ENCODE measurements at places on chromosomes 1 and 21.
A peak's percentile ranks its signal among the peaks of the same experiment; 100 is the strongest.

DNA sequence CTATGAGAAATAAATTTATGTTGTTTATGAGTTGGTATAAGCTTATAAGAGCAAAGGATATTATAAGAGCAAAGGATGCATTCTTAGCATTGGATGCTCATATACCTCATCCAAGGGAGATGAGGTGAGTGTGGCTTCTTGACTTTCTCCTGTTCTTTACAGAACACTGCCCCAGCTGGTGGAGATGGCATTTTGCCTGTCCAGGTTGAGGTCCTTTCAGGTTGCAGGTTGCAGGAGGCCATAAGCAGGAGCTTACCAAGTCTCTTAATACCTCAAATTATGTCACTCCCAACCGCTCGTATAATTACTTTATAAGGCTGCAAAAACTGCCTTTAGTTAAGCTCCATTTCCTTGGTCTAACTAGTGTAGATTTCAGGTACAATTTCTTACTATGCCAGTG lies 66.7 kb downstream of the RPE65 start:
- DNase-seq: no peak

DNA sequence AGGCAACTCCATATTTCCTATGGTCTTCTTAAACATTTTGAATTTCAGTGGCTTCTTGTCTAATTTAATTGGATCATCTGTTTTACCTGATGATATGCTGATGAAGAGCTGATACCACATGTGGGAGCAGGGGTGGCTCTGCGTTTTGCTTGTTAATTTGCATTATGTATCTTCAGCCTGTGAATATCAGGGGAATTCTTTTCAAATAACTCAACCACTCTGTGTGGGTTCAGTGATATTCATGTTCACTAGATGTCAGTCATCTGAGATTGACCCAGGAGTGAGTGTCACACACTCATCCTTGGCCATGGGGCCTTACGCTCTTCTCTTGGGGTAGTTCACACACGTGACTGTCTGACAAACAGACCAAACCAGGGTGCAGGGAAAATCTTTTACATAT lies 83.0 kb downstream of the FCRL5 start:
- no peak for DNase-seq

DNA sequence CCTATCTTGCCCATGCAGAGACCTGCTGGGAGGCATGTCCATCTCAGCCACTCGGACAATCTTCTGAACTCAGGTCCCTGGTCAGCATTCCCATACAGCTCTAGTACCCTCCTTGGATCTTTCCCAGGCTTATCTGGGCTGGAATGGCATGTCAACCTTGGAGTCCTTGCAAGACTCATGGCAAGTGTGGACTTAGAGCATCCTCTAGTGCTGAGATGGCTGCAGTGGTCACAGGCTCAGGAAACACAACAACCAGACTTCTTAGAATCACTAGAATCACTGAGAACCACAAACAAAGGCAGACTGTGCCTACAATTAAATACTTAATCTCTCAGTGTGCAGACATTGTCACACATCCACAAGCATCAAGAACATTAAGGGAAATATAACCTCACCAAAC lies 73.1 kb upstream of the TSHB start:
- no peak for DNase-seq

DNA sequence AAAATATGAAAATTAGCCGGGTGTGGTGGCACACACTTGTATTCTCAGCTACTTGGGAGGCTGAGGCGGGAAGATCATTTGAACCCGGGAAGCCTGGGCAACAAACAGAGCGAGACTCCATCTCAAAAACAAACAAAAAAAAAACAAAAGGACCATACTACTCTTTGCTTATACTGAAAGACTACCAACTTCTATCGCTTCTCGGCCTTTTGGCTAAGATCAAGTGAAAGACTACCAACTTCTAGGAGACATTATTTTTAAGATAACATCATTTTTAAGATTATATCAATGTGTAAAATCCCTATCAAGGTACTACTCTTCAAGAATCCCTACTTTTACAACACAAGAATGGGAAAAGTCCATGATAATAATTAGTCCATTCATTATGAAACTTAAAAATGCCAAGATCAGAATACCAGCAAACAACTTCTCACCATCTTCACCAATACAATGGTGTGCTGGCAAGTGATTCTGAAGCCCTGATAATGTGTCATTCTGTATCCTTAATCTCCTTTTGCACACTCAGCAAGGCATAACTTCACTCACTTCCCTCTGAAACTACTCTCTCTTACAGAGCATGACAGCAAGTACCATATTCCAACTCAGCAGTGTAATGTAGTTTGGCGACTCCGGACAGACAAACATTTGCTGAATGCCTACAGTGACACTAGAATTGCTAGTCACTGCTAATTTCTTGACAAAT lies 1.7 kb downstream of the PTP4A2 start:
- no peak for DNase-seq

- no peak for DNase-seq
These were observed 181.2 kb upstream of the BRINP3 start for GRCh38 chr1:190658907-190659306.

DNA sequence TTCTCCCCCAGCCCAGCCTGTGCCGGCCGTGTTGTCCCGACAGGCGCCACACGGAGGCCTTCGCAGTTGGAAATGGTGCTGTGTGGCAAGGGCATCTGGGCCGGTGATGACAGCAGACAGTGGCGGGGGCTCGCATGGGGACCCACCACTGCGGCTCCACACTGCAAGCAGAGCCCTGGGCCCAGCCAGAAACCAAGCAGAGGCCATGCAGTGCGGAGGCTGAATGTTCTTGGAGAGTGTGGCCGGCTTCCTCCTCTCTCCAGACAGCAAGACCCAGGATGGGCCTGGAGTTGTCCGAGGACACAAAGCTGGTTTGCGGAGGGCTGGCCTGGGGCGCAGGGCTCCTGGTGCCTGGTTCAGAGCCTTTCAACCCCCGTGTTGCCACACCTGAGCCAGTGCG lies 104.6 kb downstream of the SIK1 start:
- DNase-seq: no peak

GRCh38 chr1:101314244-101314643 lies 77.4 kb downstream of the S1PR1 start:
- DNase-seq: no peak

GRCh38 chr1:235093696-235094592 lies 34.7 kb downstream of the TOMM20 start:
- DNase-seq: peak; percentile 65

GRCh38 chr1:230248016-230248888 lies 177.9 kb downstream of the PGBD5 start:
- DNase-seq: no peak

- DNase-seq: no peak
These were observed 55.2 kb downstream of the PCNX2 start for GRCh38 chr1:233240371-233240770.

DNA sequence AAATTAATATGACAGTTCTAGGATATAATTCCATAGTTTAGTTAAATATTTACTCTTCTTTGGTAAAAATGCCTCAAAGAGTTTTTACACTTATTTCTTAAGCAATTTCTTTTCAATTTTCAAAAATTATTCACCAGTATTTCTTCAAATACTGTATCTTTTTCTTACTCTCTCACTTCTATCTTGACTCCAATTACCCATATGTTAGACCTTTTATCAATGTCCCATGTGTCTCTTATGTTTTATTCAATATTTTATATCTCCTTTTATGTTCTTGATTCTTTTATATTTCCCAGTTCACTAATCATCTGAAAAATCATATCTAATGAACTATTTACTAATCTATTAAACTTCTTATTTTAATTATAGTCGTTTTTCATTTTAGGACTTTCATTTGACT lies 11.5 kb upstream of the LRIF1 start:
- no peak for DNase-seq

- no peak for DNase-seq
These were observed 133.2 kb downstream of the KCNJ6 start for GRCh38 chr21:37783016-37783415.
